ENCODE measurements at places on chromosomes 16 and 17.

DNA sequence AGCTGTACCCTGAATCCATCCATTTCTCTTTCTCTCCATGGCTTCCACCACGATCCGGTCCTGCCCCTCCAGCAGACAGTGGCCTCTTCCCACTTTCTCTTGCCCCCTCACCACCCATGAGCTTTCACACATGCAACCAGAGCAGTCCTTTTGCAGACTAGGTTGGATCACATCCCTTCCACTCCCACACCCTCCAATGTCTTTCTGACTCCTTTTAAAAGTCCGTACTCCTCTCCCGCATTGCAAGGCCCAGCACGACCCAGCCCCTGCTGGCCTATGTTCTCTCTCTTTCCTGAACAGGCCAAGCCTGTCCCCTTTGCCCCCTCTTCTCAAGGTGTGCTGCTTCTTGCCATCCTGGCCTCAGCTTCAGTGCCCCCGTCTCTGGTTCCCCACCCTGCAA lies 22.5 kb upstream of the DNAI2 start:
- DNase-seq: no peak

DNA sequence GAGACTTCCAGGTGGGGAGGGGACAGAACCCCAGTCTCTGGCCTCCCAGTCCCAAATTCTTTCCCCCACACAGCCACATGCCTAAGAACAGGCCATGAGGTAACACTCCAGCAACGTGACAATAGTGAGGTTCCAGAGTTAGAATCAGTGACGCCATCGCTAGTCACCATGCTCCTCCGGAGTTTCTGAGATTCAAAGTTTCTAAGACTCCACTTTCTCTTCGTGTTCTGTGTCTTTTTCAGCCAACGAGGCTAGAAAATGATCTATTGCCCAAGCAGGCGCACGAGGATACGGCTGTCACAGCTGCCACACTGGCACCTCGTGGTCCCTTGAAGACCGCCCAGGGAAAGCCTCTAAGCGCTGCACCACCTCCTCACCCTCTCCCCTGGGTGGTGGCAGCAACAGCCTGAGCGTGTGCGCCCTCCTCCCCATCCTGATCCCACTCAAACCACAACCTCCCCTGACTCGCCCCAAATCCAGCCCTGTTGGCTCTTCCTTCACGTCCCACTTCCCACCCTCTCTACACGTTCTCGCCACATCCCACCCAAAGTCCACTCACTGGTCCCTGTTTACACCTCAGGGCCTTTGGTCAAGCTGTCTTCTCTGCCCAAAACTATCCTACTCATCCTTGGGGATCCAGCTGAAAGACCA lies 1.0 kb downstream of the MCRIP1 start:
- DNase-seq: no peak

GRCh38 chr16:8867932-8868415 lies 832 bp downstream of the CARHSP1 start:
- no peak for DNase-seq

GRCh38 chr17:28252436-28252835 lies 66.6 kb upstream of the TMEM97 start:
- DNase-seq: no peak

- no peak for DNase-seq
These were observed 341 bp downstream of the PCYT2 start for GRCh38 chr17:81910840-81911276.

GRCh38 chr17:11278186-11278991 lies 37.4 kb downstream of the SHISA6 start:
- no peak for DNase-seq

- peak; percentile 47 for DNase-seq
These were observed 879 bp downstream of the SLFN5 start for GRCh38 chr17:35243561-35244340.

GRCh38 chr17:18261659-18262058 lies 1.2 kb downstream of the MIEF2 start:
- DNase-seq: no peak

- DNase-seq: no peak
These were observed 5.9 kb downstream of the SCARF1 start for GRCh38 chr17:1639549-1640180.

- DNase-seq: no peak
These were observed 145.9 kb upstream of the PLCG2 start for GRCh38 chr16:81633147-81633619.

Data from NK-92 treated with Interleukin-12 subunit alpha and Interleukin-12 subunit beta, amount 100 ng/mL, for 24 hours (cell line).